Stimulated activated CD4-positive, alpha-beta T cell treated with anti-CD3 and anti-CD28 coated beads, TNF-alpha, amount 100 ng/mL, for 24 hours (primary cell): ENCODE measurements at places on chromosomes 11 and 22.

DNA sequence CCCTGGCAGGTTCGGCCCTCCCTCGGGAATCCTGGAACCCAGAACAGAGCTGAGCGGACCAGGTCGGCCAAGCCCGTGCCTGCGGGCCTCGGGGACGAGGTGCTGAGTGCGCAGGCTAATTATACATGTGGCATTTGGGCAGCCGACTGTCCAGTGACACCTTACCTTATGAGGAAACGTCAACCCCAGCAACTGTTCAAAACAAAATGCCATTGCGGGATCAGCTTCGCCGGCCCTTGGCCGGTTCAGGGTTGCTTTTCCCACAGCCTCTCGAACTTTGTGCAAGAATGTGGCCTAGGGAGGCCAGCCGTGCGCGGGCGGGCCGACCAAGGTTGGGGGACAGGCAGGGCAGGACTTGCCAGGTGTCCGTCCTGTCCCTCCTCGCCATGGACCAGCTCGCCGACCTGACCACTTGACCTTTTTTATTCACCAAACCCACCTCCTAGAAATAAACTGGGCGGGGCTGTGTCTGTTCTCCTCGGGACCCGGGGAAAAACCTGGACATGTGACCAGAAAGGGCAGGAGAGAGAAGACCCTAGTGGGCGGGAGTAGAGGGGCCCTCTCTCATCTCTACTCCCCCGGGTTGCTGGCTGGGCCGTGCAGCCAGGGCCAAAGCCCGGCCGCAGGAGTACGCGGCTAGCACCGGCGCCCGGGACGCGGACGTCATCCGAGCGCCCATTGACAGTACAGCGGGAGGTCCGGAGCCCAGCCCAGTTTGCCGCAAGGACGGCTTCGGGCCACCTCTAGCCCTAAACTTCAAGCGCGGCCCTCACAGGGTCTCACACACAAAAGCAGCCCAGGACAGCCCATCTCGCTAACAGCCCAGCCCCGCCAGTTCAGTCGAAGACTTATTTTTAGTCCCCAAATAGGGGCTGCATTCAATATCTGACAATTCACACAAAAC is 134.3 kb upstream of the C11orf58 start:
- no peak for DNase-seq

GRCh38 chr11:47578524-47579494 is at the start of the genes KBTBD4 and NDUFS3:
Gene KBTBD4 (minus strand): TSS chr11:47578970. CDS start chr11:47578951, 19 bp downstream.
Gene NDUFS3 (plus strand): TSS chr11:47579074. CDS start chr11:47579092, 18 bp downstream.
- peak; percentile 86 for DNase-seq

GRCh38 chr22:39379756-39380730 is 19.5 kb upstream of the TAB1 start:
- DNase-seq = no peak

DNA sequence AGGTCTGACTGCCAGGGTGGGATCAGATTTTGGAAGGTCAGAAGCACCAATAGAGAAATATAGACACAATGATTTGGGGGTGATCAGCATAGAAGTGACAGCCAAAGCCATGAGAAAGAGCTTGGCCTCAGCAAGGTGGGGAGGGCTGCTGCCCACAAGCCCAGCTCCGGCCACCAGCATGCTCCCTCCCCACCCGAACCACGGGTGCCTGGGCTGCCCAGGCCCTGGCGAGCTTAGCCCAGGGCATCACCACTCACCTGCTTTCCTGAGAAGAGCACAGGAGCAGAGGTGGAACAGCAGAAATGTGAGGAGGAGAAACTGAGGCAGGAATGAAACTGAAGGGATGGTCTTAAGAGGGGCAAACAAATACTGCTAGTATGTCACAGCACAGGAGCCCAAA is 48.8 kb downstream of the LRFN4 start:
- DNase-seq = no peak

- DNase-seq = no peak
Measured at GRCh38 chr11:1565173-1565903, 6.7 kb downstream of the DUSP8 start.

DNA sequence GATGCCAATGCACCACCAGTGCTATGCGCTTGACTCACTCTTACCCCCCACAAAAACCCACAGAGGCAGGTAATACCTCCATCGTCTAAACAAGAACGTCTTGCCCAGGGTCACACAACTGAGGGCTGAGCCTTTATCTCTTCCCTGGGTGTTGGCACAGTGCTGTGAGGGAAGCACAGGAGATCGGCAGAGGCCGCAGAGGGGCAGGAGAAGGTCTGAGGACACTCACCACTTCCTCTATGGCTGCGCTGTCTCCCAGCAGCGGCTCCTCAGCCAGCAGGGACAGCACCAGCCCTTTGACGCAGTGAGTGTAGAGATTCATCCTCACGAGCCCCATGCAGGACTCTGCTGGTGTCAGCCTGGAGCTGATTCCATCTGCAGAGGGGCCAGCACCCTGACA is 19.9 kb downstream of the HPS4 start:
- no peak for DNase-seq

GRCh38 chr22:39289533-39289932 is 29.9 kb downstream of the RPL3 start:
- no peak for DNase-seq

- DNase-seq = no peak
Measured at GRCh38 chr22:24357547-24357946, 69.9 kb upstream of the ADORA2A start.
